ENCODE measurements at places on chromosomes 5 and 9. TPM values are rescaled to one million over a fixed set of nuclear protein-coding genes. Genes with fewer than 3 reads are reported as not detected.

- H3K36me3 ChIP-seq = no peaks in the 10 kb centered on the region
- no peak overlapping the region for H3K4me3 ChIP-seq
- no peaks in the 10 kb centered on the region for H3K4me1 ChIP-seq
These were observed 169.6 kb downstream of the SLC12A2 start for GRCh38 chr5:128253161-128253560.

LCN1 gene
- not detected for total RNA-seq

TLR4 gene
- 59.0 TPM for total RNA-seq

IFNB1 gene
- total RNA-seq = not detected

DNA sequence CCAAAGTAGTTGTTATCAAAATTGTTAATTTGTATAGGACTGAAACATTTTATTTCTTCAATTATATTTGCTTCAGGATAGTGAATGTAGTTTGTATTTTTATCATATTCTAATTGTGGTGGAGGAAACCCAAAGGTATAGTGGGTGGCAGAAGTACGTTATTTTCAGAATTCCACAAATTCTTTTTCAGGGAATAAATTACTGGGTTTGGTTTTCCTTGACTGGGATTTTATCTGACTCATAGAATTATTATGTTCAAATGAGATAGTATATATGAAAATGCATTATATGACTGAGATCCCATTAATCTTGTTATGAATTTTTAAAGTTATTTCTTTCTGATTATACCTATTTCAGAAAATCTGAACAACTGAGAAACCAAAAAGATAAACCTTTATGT is 73.7 kb downstream of the VPS13A start:
- no peaks in the 10 kb centered on the region for H3K36me3 ChIP-seq
- DNase-seq = no peak
- no peak overlapping the region for H3K4me3 ChIP-seq
- H3K27ac ChIP-seq = no peak overlapping the region
- no peaks in the 10 kb centered on the region for H3K27me3 ChIP-seq

DNA sequence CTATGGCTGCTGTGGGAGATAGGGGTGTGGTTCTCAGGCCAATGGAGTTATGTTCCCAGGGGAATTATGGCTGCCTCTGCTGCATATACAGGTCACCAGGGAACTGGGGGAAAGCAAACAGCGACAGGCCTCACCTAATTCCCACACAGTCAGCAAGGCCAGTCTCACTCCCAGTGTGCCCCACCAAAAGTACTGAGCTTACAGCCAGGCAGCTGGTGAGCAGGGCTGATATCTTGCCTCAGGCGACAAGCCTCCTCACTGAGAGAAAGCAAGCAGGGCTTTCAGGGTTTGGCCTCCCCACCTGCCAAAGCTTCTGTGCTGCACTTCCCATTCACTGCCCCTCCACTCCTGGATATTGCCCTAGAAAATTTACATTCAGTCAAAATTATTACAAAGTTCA is 273.8 kb upstream of the TARS1 start:
- H3K4me3 ChIP-seq = no peak overlapping the region
- H3K27ac ChIP-seq = no peak overlapping the region

DNA sequence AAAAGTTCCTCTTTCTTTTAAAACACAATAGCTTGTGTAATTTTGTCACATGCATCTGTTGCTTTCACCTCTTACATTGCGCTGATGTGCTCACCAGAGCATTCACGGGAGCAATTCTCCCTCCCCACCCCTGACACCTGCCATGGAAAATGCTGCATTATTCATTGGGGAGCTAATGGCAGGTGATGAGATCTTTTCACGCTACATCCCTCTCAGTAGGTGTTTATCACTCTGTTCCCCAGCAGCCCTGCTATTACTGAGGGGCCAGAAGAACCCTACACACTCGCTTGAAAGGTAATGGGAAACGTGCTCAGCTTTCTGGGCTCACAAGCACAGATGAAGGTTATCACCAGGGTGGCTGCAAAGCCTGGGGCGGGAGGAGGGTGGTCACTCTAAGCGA is 398.0 kb downstream of the PSAT1 start:
- no peaks in the 10 kb centered on the region for H3K27me3 ChIP-seq
- DNase-seq = no peak
- H3K36me3 ChIP-seq = no peaks in the 10 kb centered on the region
- no peak overlapping the region for H3K27ac ChIP-seq
- no peaks in the 10 kb centered on the region for H3K4me1 ChIP-seq

- no peaks in the 10 kb centered on the region for H3K36me3 ChIP-seq
- peak; percentile 24 for DNase-seq
- no peaks in the 10 kb centered on the region for H3K4me1 ChIP-seq
These were observed 10.4 kb upstream of the SPINK4 start for GRCh38 chr9:33229359-33230114.

GRCh38 chr5:118146824-118147223 is 841.5 kb downstream of the DTWD2 start:
- no peak for DNase-seq
- H3K27me3 ChIP-seq = no peaks in the 10 kb centered on the region
- no peaks in the 10 kb centered on the region for H3K4me1 ChIP-seq
- H3K27ac ChIP-seq = no peak overlapping the region
- H3K4me3 ChIP-seq = no peak overlapping the region
- no peaks in the 10 kb centered on the region for H3K36me3 ChIP-seq

ZNF879 gene
- total RNA-seq = 6.6 TPM

GRCh38 chr9:110410961-110411360 is 73.3 kb upstream of the TXNDC8 start:
- H3K36me3 ChIP-seq = no peaks in the 10 kb centered on the region
- no peaks in the 10 kb centered on the region for H3K4me1 ChIP-seq
- no peaks in the 10 kb centered on the region for H3K27me3 ChIP-seq
- H3K27ac ChIP-seq = no peak overlapping the region
- DNase-seq = no peak
- no peak overlapping the region for H3K4me3 ChIP-seq

CCL28 gene
- 21.5 TPM for total RNA-seq

DNA sequence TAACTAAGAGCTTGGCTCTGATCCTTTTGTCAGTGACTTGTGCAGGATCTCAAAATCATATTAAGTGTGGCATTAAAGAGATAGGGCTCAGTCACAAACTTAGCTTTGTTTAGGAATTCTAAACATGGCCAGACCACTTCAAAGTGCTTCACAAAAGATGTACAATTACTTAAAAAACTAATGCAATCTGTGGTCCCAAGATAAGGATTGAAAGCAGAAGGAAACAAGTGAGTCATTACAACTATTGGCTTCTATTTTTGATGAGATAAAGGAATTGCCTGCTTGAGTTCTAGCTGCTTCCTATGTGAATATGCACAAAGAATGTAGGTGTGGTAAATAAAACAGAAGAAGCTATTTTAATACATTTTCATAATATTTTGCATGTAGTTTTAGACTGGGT is 44.9 kb upstream of the SLC12A2 start:
- no peaks in the 10 kb centered on the region for H3K36me3 ChIP-seq
- no peak overlapping the region for H3K27ac ChIP-seq
- no peaks in the 10 kb centered on the region for H3K27me3 ChIP-seq
- no peaks in the 10 kb centered on the region for H3K4me1 ChIP-seq

GRCh38 chr9:99998266-99998665 is 91.8 kb downstream of the STX17 start:
- H3K36me3 ChIP-seq = no peaks in the 10 kb centered on the region
- DNase-seq = no peak
- H3K4me3 ChIP-seq = no peak overlapping the region
- no peaks in the 10 kb centered on the region for H3K27me3 ChIP-seq
- H3K27ac ChIP-seq = no peak overlapping the region

PCDHA9 gene
- 0.24 TPM for total RNA-seq

- H3K4me3 ChIP-seq = no peak overlapping the region
- H3K27ac ChIP-seq = no peak overlapping the region
- no peaks in the 10 kb centered on the region for H3K27me3 ChIP-seq
- no peak for DNase-seq
- no peaks in the 10 kb centered on the region for H3K36me3 ChIP-seq
These were observed 2.0 kb downstream of the RASGEF1C start for GRCh38 chr5:180206993-180207392.

- H3K36me3 ChIP-seq = no peaks in the 10 kb centered on the region
- no peak for DNase-seq
- H3K4me1 ChIP-seq = no peaks in the 10 kb centered on the region
- H3K4me3 ChIP-seq = peak within 1 kb of the TSS; percentile 28
These were observed at the start of gene PLCXD3 for GRCh38 chr5:41510176-41510831. PLCXD3 (minus strand) TSS chr5:41510601; CDS start chr5:41510526, 75 bp downstream.

- H3K27me3 ChIP-seq = no peaks in the 10 kb centered on the region
- no peak overlapping the region for H3K27ac ChIP-seq
- no peaks in the 10 kb centered on the region for H3K36me3 ChIP-seq
- DNase-seq = no peak
- peaks cover 4% of the 10 kb centered on the region for H3K4me1 ChIP-seq
- no peak overlapping the region for H3K4me3 ChIP-seq
These were observed 55.2 kb upstream of the PSD2 start for GRCh38 chr5:139740138-139740991.

DNA sequence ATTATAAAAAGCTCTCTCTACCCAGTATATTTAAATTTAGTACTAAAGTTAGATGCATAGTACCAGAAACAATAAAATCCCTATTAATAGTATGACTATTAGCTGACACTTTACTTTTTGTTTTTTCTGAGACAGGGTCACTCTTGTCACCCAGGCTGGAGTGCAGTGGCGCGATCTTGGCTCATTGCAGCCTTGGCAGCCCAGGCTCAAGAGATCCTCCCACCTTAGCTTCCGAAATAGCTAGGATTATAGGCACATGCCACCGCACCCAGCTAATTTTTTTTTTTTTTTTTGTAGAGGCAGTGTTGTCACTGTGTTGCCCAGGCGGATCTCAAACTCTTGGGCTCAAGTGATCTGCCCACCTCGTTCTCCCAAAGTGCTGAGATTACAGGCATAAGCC is 8.0 kb downstream of the CCNG1 start:
- no peaks in the 10 kb centered on the region for H3K27me3 ChIP-seq
- no peak overlapping the region for H3K4me3 ChIP-seq
- H3K36me3 ChIP-seq = peaks cover 14% of the 10 kb centered on the region
- no peak overlapping the region for H3K27ac ChIP-seq

SOWAHA gene
- total RNA-seq = 9.3 TPM

DNA sequence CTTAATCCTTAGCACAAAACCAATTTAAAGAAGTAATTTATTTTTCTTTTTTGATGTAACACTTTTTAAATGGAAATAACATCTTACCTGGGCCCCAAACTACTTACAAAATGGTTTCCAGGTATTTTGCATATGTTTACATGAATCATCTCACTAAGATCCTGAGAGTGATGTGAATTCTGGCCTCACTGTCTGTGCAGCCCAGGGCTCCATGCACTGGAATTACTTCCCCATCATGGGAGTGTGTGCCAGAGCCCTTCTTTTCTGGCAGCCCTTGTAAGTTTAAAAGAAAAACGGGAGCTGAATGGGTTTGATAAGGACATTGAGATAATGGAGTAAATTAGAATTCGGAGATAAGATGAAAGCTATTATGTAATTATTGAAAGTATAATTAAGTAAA is 12.2 kb upstream of the F2R start:
- no peak for DNase-seq
- no peaks in the 10 kb centered on the region for H3K27me3 ChIP-seq
- H3K36me3 ChIP-seq = no peaks in the 10 kb centered on the region
- no peaks in the 10 kb centered on the region for H3K4me1 ChIP-seq
- H3K4me3 ChIP-seq = no peak overlapping the region

DNA sequence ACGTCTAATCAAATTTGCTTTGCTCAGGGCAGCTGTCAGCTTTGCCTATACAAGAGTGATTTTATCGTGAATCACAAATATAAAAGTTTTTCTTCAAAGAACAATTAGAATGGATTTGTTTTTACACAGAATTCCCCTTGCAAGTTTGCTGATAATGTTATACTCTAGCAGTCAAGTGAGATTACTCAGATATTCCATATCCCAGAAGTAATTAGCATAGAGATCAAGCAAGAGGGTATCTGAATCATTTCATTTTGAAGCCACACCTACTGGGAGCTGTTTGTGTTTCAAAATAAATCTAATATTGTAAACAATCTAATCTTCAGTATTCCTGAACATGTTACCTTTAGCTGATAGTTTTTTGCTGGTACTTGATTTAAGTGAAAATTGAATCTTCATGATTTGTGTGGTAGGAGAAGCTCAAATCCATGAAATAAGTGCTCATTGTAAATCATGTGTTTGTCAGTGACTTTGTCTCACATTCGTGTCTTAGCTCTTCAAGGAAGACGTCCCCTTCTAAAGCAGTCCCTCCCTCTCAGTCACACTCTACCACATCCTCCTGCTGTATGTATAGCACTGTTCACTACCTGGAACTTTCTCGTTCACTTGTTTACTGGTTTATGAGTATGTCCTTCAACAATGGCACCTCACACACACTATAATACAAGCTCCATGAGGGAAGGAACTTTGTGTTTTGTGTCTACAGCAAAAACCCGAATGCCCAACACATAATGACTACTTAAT is 3.3 kb upstream of the TTC39B start:
- H3K4me3 ChIP-seq = no peak overlapping the region
- no peaks in the 10 kb centered on the region for H3K36me3 ChIP-seq
- no peaks in the 10 kb centered on the region for H3K27me3 ChIP-seq
- H3K4me1 ChIP-seq = peaks cover 6% of the 10 kb centered on the region
- no peak overlapping the region for H3K27ac ChIP-seq
- no peak for DNase-seq

DNA sequence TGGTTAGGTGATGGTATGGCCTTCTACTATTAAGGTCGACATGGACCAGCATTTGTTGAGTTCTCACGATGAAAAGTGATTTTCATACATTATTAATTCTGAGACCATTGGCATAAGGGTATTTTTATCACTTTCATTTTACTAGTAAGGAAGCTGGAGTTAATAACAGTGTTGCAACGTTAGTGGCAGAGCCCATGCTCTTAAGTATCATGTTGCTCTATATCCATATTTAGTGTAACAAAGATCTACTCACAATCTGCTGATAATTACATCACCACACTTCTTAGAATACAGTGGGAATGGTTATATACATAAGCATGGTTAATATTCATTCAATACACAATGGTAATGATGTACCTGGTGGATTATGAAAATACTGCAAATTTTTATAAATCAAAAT is 81.9 kb downstream of the PRR16 start:
- H3K4me3 ChIP-seq = no peak overlapping the region
- no peaks in the 10 kb centered on the region for H3K27me3 ChIP-seq
- no peak for DNase-seq
- no peaks in the 10 kb centered on the region for H3K4me1 ChIP-seq

DNA sequence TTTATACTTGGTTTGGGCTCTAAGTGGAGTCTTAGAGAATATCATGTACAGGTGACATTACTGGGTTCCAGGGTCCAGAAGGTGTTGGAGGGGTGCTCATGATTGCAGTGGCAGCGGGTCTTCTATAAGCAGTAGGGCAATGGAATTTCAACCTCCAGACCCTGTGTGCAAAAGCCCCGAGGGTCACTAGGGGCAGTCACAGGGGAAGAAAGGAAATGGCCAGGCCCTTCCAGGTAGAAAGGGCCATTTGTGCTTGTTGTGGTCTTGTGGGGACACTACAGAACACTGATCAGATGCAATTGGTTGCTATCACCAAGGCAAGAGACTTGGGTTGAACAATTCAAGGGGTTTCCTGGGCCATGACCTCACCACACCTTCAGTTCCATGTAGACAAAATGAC is 283.4 kb downstream of the GADD45G start:
- H3K27me3 ChIP-seq = no peaks in the 10 kb centered on the region
- no peak overlapping the region for H3K27ac ChIP-seq
- peaks cover 6% of the 10 kb centered on the region for H3K4me1 ChIP-seq
- H3K4me3 ChIP-seq = no peak overlapping the region
- DNase-seq = no peak

Data from thyroid gland (tissue), 4 donors.